ENCODE measurements at places on chromosomes 2 and 18. TPM values are rescaled to one million over a fixed set of nuclear protein-coding genes. Genes with fewer than 3 reads are reported as not detected.

DOCK10 gene
- 18.1 TPM for total RNA-seq

FAM161A gene
- total RNA-seq = 1.7 TPM

GPR75 gene
- 8.9 TPM for total RNA-seq

STPG4 gene
- 0.46 TPM for total RNA-seq

EFEMP1 gene
- total RNA-seq = 225 TPM

YES1 gene
- 75.2 TPM for total RNA-seq

MTCL1 gene
- total RNA-seq = 3.5 TPM

CXCR1 gene
- total RNA-seq = 0.36 TPM

GKN2 gene
- total RNA-seq = not detected

LDLRAD4 gene
- total RNA-seq = 25.9 TPM

FLACC1 gene
- 2.1 TPM for total RNA-seq

UGT1A8 gene
- not detected for total RNA-seq

SERPINB13 gene
- not detected for total RNA-seq

GALNT5 gene
- not detected for total RNA-seq

REG3A gene
- total RNA-seq = not detected

CD8B2 gene
- total RNA-seq = not detected

GPAT2 gene
- total RNA-seq = 7.0 TPM

TTLL4 gene
- 24.3 TPM for total RNA-seq

LONRF2 gene
- total RNA-seq = 12.7 TPM

ANKRD36 gene
- total RNA-seq = 18.1 TPM

RNF144A gene
- total RNA-seq = 18.8 TPM

GPC1 gene
- total RNA-seq = 33.6 TPM

CNTNAP5 gene
- not detected for total RNA-seq

NPPC gene
- total RNA-seq = not detected

ASIC4 gene
- total RNA-seq = 0.19 TPM

SCN3A gene
- 0.72 TPM for total RNA-seq

EMILIN1 gene
- 27.5 TPM for total RNA-seq

EDAR gene
- not detected for total RNA-seq

FAM228A gene
- 1.1 TPM for total RNA-seq

RBKS gene
- total RNA-seq = 2.1 TPM

AGXT gene
- total RNA-seq = not detected

FAM237A gene
- total RNA-seq = not detected

POTEC gene
- total RNA-seq = not detected

ADRA2B gene
- 4.0 TPM for total RNA-seq

SUCLG1 gene
- total RNA-seq = 78.7 TPM

BOLL gene
- total RNA-seq = not detected

RABL2A gene
- total RNA-seq = 6.2 TPM

FOXI3 gene
- not detected for total RNA-seq

CMPK2 gene
- 4.1 TPM for total RNA-seq

KRTCAP3 gene
- total RNA-seq = 1.3 TPM

FIGN gene
- total RNA-seq = 9.4 TPM

STARD7 gene
- 129 TPM for total RNA-seq

GRHL1 gene
- 3.4 TPM for total RNA-seq

MGAT4A gene
- 31.7 TPM for total RNA-seq

LIMS3 gene
- total RNA-seq = 1.2 TPM

ZFAND2B gene
- total RNA-seq = 36.3 TPM

C2orf92 gene
- total RNA-seq = 4.8 TPM

ELOA2 gene
- total RNA-seq = not detected

ERICH2 gene
- total RNA-seq = not detected

RBM44 gene
- 1.6 TPM for total RNA-seq

SCN7A gene
- total RNA-seq = 1.3 TPM

ARMC9 gene
- 15.9 TPM for total RNA-seq

ABCB11 gene
- total RNA-seq = 1.2 TPM

OTOS gene
- total RNA-seq = not detected

Data from omental fat pad (tissue), 4 donors.